ENCODE measurements at places on chromosomes 5 and 9.

DNA sequence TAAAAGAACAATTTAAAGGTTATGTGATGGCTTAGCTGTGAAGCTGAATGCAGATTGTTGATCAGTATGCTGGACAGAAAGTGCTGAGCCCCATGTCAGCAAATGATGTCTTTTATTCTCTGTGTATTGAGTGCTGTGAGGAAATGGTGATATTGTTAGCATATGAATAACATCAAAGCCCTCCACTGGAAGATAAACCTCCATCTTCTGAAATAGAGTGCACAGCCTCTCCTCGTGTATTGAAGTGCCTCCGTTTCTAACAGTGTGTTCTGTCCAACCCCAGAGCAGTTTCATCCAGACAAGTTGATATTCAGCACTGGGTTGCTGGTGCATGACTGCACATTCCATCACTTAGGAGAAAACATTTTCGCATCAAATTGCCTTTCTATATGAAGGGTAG is 242.9 kb downstream of the CSNK1G3 start:
- no peak for DNase-seq

- DNase-seq = no peak
Observed at GRCh38 chr5:91928754-91929521, 545.8 kb upstream of the ARRDC3 start.

DNA sequence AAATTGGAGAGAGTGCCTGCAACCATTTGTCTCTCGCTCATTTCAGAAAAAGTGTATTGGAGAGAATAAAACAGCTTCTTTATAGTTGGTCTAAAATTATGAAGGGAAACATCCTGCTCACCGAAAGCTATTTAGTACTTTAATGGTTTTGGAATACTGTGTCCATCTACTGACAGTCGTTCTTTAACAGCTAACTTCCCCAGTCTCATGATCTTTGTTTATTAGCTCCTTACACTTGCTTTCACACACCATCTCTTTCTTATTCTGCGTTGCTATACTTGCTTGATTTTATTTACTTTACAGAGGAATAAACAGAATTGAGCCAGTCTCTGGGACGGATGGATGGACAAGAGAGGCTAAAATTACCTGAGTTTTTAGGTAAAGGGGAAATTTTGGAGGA is 229.3 kb downstream of the CCDC171 start:
- DNase-seq = no peak

- DNase-seq = no peak
Observed at GRCh38 chr5:167128581-167128980, 1162.9 kb upstream of the WWC1 start.

- DNase-seq = no peak
Observed at GRCh38 chr5:67283988-67284487, 87.4 kb upstream of the CD180 start.

DNA sequence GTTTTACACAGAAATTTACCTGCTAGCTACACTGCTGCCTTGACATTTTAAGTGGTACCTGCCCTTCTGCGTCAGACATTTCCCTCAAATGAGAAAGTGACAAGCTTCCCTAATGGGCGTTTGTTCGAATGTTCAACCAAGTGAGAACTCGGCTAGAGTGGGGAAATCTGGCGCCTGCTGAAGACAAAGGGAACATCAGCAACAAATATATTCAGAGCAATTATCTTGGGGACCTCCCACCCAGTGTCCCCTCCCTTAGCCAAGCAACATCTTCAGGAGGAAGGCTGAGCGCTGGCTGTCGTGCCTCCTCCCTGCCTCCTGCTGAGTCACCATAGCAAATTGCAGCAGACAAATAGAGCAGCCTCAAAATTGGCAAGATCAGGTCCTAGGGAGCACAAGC is 57.1 kb downstream of the MFAP3 start:
- DNase-seq = no peak

- DNase-seq = no peak
Observed at GRCh38 chr9:76891874-76892273, 14.0 kb downstream of the PRUNE2 start.

DNA sequence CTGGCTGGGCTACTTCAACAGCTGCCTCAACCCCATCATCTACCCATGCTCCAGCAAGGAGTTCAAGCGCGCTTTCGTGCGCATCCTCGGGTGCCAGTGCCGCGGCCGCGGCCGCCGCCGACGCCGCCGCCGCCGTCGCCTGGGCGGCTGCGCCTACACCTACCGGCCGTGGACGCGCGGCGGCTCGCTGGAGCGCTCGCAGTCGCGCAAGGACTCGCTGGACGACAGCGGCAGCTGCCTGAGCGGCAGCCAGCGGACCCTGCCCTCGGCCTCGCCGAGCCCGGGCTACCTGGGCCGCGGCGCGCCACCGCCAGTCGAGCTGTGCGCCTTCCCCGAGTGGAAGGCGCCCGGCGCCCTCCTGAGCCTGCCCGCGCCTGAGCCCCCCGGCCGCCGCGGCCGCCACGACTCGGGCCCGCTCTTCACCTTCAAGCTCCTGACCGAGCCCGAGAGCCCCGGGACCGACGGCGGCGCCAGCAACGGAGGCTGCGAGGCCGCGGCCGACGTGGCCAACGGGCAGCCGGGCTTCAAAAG is 36.9 kb upstream of the TTC1 start:
- DNase-seq = no peak

DNA sequence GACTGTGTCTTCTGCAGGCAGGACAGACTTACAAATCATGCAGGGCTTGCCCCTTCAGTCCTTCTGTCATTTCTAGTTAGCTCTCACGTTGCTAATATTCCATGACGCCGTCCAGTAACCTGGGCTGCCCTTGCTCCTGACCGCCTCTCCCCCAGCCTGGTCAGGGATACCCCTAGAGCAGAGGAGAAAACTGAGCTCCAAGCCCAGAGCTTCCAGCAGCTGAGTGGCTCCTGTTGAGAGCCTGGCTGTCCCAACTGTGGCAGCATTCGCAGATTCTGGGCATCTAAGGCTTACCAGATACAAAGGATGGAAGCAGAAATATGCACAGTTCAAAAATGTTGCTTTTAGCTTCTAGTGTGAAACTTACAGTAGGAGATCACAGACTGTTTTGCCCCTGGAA is 185.2 kb downstream of the CD180 start:
- DNase-seq = no peak

GRCh38 chr9:19232823-19233194 is 2.3 kb downstream of the DENND4C start:
- DNase-seq = peak; percentile 43

GRCh38 chr5:159050316-159051143 is 49.2 kb downstream of the EBF1 start:
- DNase-seq = peak; percentile 26

DNA sequence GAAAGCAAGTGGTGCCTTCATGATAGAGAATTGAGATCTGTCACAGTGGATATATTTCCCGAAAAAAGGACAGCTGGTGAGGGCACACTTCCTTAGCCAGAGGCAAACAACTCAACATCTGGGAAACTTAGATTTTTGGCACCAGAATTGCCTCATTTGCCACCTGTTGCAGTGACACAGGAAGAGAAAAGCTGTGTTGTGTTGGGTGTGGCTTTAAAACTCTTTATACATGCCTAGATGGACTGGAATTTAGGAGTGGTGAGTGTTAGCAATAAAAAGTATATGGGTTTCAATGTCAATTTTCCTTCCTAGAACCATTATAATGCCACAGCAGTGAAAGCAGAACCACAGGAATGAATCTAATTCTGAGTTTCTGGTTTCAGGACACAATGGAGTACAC is 62.6 kb upstream of the CEMIP2 start:
- DNase-seq = no peak

GRCh38 chr9:100674419-100675122 is 96.7 kb downstream of the CAVIN4 start:
- DNase-seq = no peak

DNA sequence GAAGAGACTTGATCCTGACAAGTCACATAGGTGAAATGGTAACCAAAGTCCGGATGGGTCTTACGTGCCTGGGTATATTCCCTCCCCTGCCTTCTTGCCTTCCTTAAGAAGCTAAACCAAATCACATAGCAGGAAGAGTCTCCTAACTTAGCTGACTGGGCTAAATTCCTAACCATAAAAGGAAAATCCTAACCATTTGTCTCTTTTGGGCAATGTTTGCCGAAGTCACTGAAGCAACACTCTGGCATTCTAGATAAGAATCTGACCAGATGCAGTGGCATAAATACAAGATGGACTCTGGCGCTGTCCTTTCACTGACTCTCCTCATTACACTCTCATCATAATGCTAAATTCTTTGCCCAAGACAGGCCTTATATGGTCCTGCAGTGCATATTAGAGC is 625.5 kb upstream of the RORB start:
- DNase-seq = no peak

GRCh38 chr5:166373817-166374216 is 1917.6 kb upstream of the WWC1 start:
- no peak for DNase-seq

DNA sequence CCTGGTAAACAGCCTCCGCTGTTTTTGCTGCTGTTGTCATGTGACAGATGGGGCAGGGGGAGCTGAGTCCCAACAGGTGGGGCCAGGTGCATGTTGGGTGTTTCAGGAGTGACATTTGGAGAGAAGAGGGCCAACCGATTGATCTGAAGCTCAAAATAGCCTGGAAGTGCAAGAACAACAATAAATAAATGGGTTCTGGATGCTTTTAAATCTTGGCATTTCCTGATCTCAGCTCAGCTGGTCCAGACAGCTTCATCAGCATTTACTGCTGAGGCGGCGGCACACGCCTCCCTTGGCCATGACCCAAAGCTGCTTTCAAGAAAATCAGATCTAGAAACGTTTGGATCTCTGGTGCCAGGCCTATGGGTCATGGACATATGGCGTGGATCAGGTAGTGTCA is 70.5 kb downstream of the PPARGC1B start:
- no peak for DNase-seq

- DNase-seq = no peak
Observed at GRCh38 chr9:134317400-134317789, 8.9 kb upstream of the RXRA start.

DNA sequence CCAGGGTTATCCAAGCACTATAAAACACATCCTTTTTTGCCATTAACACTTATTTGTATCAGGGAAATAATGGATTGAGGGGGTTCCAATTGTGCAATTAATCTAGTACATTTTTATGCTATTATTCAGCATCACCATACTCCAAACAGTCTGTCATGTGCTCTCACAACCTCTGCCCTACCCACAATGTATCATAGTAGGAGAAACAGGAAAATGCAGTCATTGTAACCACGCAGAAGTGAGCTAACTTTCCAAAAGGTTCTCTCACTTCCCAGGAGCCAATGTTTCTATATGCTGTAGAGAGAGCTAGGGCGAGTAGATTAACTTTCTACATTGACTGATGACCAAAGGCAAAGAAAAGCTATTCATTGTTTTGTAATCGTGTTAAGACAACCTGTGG is 29.8 kb downstream of the DAB2 start:
- no peak for DNase-seq

GRCh38 chr5:118553662-118554061 is 434.7 kb downstream of the DTWD2 start:
- DNase-seq = no peak

- DNase-seq = no peak
Observed at GRCh38 chr9:81174023-81174422, 515.3 kb downstream of the TLE1 start.

GRCh38 chr5:81679885-81680284 is 71.0 kb downstream of the SSBP2 start:
- no peak for DNase-seq

DNA sequence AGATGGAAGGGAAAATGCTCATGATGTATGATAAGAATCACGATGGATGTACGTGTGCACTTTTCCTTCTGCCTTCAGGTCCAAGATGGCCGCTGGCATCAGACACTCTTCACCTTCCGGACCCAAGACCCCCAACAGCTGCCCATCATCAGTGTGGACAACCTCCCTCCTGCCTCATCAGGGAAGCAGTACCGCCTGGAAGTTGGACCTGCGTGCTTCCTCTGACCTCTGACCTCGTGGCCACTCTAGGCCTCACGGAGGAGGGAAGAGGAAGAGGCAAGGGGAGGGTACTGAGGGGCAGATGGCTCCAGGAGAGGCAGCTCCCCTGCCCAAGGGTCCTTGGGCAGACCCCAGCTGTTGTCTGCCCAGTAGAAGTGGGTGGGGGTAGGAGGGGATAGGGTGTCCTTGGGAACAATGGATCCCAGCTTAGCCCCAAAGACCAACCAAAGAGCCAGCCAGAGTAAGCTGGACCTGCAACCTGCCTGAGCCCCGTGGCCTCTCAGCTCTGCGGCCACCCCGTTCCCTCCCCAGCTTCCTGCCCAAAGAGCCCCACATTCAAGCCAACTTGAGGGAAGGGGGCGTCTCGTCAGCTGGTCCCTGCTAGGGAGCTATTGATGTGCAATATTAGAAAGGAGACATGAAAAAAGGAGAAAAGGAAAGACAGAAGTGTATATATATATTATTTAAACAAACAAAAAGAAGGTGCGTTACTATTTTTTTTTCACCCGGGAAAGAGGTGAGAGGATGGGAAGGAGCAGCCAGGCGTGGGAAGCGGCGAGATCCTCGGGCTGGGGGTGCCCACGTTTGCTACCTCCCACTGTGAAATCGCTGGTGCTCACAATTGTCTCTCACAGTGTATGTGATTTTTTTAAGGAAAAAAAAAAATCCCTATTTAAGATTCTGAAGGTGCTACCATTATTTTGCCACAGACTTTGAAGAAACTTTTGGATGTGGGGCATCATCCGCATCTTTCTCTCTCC is 12.1 kb upstream of the ORM1 start:
- DNase-seq = no peak

DNA sequence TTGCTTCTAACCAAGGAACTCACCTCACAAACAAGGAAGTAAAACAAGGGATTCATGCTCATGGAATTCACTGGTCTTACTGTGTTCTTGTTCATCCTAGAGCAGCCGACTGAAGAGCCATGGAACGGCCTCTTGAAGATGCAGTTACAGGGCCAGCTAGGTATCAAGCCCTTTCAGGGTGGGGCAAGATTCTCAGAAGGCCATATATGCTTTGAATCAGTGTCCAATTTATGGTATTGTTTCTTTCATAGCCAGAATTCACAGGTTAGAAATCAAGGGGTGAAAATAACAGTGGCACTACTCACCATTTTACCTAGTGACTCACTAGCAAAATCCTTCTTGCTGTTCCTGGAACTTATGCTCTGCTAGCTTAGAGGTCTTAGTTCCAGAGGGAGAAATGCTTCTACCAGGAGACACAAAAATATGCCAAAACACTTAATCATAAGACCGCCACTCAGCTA is 159.5 kb upstream of the CDH10 start:
- DNase-seq = no peak

GRCh38 chr5:68347536-68347935 is 132.0 kb downstream of the PIK3R1 start:
- DNase-seq = no peak

GRCh38 chr5:87850843-87851242 is 417.8 kb downstream of the TMEM161B start:
- no peak for DNase-seq

DNA sequence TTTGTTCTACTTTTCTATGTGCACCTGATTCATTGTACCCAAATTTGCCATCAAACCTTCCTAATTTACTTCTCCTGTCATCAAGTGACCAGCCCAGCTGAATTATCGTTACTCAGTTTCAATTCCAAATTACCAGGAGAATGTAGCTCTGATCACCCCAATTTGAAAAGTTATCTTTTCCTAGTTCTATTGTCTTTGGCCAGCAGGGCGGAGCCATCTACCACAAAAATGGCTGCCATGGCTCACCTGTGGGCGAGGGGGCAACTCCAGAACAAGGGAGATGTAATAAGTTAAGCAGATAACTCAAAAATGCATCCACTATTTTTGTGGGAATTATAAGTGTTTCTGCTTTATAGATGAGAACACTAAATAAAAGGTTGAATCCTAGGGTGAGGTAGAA is 133.8 kb upstream of the MOCS2 start:
- no peak for DNase-seq

- DNase-seq = no peak
Observed at GRCh38 chr9:82554381-82554780, 508.6 kb downstream of the RASEF start.

- DNase-seq = peak; percentile 77
Observed at GRCh38 chr9:14652729-14653377, 40.4 kb downstream of the ZDHHC21 start.

- no peak for DNase-seq
Observed at GRCh38 chr9:6616951-6617602, 28.5 kb downstream of the GLDC start.
